ENCODE measurements at places on chromosomes 4 and X.
A peak's percentile ranks its signal among the peaks of the same experiment; 100 is the strongest.

DNA sequence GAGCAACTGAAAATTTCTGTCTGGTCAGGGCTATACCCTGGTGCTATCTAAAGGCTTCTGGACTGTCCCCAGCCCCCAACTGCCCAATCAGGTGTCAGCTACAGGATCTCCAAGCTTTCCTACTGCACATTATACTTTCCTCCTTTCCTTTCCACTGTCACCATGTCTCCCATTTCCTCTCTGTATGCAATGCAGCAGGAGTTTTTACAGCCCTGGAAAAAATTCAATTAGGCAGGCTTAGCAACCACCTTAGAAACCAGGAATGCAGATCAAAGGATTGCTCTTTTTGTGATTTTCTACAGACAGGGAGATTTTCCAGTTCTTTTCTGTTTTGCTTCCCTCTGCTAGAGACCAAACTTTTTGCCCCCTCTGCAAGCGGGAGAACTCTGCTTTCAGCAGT, 6.0 kb upstream of the NAF1 start:
- no peak for DNase-seq

DNA sequence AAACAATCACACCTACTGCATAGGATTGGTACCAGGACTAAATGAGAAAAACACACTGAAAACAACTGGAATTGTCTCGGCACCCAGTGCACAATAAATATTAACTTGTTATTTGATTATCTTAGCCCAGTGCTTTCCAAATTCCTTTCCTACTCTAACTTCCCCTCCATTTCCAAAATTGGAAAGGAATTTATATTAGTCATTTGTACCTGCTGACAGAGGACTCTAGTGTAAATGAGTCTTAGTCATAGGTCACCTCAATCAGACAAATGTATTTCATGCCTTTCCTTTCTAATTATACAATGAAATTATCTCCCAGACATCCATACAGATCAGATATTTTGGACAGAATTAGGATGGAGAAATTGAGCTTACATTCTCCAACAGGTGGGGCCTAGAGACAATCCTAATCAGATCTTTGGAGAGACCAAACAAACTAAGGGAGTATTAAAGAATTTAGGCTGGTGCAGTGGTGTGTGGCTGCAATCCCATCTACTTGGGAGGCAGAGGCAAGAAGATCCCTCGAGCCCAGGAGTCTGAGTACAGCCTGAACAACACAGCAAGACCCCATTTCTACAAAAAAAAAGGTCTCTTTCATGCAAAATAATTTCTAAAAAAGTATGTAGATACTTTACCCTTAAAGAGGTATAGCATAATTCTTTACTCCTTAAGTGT, 10.1 kb downstream of the SH3D19 start:
- no peak for DNase-seq

- DNase-seq = no peak
Observed at GRCh38 chr4:153748378-153748777, 11.4 kb downstream of the RNF175 start.

- no peak for DNase-seq
Observed at GRCh38 chr4:58214376-58214775, 1104.2 kb upstream of the IGFBP7 start.

DNA sequence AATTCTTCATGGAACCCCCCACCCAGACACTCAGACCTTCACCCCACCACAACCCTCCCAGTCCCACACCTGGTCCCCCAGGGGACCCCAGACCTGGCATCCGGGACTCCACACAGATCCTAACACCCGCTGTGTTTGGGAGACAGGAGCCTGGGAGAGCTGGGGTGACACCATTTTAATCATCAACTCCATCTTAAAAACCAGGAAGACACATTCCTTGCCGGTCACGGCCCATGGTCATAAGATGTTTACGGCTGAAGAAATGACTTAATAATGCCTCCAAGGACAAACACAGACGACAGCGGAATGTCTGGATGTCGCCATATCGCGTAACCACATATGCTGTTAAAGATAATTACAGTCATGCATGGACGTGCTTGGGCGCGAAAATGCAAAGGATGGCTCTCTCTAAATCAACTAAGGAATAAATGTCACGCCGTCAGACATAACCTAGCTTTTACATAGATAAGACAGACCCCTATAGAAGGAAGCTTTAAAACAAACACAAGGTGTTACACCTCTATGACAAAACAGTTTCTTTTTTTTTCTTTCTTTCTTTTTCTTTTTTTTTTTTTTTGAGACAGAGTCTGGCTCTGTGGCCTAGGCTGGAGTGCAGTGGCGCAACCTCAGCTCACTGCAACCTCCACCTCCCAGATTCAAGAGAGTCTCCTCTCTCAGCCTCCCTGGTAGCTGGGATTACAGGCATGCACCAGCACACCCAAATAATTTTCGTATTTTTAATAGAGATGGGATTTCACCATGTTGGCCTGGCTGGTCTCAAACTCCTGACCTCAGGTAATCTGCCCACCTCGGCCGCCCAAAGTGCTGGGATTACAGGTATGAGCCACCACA, 2.1 kb upstream of the DHRSX start:
- no peak for DNase-seq

- no peak for DNase-seq
Observed at GRCh38 chr4:5469861-5470260, 238.5 kb downstream of the EVC2 start.

- no peak for DNase-seq
Observed at GRCh38 chr4:26237916-26238315, 82.9 kb upstream of the RBPJ start.

DNA sequence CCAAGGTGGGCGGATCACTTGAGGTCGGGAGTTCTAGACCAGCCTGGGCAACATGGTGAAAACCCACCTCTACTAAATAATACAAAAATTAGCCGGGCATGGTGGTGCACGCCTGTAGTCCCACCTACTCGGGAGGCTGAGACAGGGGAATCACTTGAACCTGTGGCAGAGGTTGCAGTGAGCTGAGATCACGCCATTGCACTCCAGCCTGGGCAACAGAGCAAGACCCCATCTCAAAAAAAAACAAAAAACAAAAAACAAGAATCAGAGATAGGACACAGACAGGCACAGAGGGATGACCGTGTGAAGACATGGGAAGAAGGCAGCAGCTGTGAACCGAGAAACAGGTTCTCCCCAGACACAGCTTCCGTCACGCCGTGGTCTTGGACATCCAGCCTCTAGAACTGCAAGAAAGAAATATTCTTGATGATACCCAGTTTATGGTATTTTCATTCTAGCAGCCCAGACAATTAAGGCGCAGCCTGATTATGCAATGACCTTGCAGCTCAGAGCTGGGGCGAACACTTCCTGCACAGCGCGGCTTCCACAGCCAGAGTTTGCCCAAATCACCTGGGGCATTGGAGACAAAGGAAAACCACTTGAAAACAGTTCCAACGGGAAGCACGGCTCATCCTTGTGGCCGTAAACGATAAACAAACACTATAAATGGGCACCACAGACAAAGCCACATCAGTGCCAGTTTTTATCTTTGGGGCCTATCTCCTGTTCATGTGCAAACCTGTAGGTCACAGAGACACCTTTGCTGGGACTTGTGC, 4.2 kb upstream of the ARSD start:
- no peak for DNase-seq

GRCh38 chr4:133960975-133961374, 240.6 kb downstream of the PABPC4L start:
- DNase-seq = no peak

- peak; percentile 62 for DNase-seq
Observed at GRCh38 chrX:41085512-41085877, 250 bp downstream of the USP9X start.

GRCh38 chr4:125624951-125625350, 310.2 kb downstream of the FAT4 start:
- DNase-seq = no peak

DNA sequence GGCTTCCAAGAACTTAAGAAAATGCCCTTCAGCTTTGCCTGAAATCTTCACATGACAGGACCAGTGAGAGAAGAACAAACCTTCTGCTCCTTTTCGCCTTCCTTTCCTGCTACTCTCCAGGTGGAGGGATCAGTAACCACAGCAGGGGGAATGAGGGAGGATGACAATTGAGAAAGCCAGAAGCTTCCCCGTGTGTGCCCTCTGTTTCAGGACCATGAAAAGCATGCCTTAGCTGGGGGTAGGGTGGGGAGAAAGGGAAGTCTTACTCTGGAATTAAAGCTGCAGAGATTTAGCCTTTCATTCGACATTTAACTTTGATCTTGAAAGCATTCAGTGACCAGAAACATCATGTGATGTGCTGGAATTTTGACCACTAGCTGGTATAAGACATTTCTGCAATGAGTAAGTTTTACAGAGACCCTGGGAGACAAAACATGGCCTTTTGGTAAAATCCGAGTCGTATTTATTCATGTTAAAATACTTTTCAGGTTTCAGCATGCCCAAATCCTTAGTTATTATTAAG, 10.6 kb upstream of the PUDP start:
- DNase-seq = no peak

DNA sequence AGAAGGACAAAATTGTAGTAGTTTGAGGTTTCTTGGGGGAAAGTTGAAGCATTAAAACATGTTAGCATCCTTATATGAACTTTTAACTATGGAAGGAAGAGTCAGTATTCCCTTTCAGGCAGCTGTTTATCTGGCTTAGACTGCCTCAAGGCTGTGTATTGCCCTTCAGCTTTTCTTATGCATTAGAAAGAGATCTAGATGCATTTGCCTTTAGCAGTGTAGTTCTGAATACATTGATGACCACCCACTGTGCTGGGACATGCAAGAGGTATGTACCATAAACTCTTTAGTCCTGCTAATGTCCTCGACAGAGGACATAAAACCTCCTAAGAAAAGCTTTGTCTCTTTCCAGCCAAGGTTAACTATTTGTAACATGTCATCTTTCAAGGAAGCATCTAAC, 2.9 kb downstream of the FAM200B start:
- no peak for DNase-seq

GRCh38 chr4:140930557-140930956, 174.4 kb upstream of the TBC1D9 start:
- DNase-seq = no peak

- DNase-seq = no peak
Observed at GRCh38 chr4:114688059-114688458, 89.5 kb downstream of the UGT8 start.

DNA sequence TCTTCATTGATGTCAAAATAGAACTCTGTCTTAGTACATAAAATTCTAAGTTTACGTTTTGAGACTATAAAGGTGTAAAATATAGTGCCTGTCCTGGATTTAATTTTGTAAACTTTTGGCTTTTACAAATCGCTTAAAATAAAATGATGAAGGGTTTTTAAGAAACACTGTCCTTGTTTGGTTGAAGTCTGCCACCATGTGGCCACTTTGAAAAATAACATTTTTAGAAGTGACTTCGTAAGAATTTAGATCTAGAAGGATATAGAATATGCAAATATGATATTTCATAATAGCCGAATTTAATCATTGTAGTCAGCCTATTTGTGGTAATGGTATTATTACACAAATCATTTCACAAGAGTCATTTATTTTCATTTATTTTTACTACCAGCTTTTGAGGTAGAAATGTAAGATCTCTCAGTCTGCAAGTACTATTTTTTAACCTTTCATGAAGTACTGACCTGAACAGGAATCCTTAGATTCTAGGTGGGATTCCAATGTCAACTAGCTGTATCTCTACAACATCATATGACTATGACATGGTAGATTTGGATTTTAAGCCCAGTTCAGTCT, 31.0 kb upstream of the FAT4 start:
- DNase-seq = no peak

DNA sequence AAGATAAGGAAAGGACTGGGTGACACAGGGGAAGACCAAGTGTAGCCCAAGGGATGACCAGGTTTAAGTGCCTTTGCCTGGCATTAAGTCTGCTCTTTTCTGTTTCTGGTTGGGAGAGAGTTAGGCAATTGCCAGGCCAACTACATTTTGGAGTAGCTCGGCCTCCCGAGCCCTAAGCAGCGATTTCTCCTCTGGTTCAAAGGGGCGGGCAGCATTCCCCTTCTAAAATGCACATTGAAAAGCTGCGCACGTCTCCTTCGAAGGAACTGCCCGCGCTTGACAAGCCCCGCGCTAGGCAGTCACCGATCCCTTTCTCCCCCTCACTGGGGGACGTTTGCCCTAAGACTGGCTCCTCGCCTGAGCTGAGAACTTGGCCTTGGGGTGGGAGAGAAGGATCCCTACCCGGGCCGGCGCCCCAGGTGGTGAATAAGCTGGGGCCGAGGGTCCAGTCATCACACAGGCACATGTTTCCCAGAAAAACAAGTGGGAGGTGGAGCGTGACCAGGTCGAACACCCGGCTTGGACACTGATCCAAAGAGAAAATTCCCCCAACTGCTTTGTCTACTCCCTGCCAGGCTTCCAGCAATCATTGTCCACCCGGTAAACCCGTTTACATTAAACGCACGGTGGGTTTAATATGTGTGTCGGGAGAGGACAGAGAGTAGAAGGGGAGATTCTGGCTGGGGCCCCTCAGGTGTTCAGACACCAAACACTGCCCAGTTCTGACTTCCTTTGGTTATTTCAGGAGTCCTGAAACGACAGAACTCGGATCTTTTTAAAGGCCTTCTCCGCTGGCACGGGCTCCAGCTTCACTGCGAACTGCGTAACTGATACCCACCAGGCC, 4.0 kb downstream of the ARX start:
- DNase-seq = no peak

DNA sequence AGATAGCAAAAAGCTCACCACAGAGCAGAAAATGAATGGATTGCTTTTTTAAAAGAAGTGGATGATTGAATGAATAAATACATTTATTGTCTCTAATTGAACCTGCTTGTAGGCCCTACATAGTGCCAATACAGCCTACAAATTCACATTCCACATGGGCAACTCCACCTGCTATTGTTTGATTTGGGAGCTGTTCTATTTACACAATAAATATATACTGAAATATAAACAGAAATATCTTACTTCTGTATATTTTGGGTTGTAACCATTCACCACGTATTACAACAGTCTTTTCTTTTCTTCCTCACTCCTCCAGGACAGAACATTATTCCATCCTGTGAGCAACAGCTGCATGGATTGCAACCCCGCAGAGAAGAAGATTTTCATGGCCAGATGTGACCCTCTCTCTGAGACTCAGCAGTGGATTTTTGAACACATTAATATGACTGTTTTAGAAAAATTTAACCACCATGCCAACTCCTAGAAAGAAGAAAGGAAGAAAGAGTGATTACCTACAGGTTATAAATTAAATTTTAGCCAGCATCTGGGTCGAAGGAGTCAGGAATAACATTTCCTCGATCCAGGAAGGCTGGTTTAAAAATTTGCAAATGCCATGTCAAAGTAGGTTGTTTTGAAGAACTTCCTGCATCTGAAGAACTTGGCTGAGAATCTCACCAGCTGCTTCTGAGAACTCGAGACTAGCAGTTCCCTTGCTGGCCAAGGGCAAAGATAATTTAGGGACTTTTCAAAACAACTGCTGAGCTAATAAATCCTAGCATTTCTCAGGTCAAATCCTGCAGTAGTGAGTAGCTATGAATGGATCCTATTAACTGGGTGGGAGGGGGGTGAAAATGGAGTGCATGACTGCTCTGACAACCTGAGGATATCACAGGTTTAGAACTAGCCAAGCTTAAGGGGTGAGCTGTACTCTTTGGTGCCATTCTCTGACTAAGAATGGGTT, 128.7 kb upstream of the GALNT7 start:
- DNase-seq = no peak
